Fibroblast of skin of back (primary cell): ENCODE measurements at places on chromosomes 7 and 10.

- peak; percentile 78 for DNase-seq
These were observed 23.9 kb downstream of the SCD start for GRCh38 chr10:100370714-100371481.

DNA sequence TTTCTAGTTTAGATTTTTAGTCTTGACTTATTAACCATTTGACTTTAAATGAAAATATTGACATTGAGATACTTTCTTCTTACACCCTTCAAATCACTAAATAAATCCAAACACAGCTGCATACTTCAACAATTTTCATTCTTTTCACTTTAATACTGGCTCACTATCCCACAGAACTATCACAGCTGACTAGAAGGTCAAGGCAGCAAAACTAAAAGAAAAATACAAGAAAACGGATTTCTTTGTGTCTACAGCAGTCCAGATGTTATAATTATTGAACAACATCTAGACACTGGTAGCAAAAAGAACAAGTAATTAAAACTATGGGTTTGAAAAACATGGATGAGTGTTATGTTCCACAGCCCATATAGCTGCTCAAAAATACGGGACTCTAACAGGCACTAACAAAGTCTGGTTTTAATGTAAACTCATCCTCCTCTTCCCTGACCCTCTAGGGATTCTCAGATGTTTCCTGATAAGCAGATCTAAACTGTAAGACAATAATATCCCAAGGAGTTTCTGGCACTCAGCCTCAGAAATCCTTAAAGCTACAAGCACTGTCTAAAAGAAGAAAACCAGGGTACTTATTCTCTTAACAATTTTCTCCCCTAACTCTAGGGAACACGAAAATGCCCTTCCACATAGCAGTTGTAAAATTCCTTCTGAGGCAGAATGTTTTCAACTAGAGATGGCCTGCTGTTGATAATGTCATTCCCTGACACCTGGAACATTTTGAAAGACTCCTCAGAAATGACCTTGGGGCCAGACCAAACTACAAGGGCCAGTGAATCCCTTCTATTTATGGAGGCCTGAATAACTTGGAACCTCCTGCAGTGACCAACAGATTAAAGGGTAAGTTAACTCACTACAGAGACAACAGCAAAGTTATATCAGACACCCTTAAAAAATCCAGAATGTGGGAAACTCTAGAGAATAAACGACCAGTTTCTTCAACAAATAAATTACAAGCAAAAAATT lies 12.8 kb downstream of the DNMBP start:
- peak; percentile 67 for DNase-seq

GRCh38 chr10:17003151-17003550 lies 126.5 kb downstream of the CUBN start:
- peak; percentile 98 for DNase-seq

GRCh38 chr10:59019603-59020002 lies 156.8 kb upstream of the PHYHIPL start:
- peak; percentile 54 for DNase-seq

GRCh38 chr7:157432541-157432956 lies 95.7 kb downstream of the DNAJB6 start:
- DNase-seq: peak; percentile 75

GRCh38 chr7:137731436-137731835 lies 115.3 kb downstream of the DGKI start:
- peak; percentile 58 for DNase-seq

DNA sequence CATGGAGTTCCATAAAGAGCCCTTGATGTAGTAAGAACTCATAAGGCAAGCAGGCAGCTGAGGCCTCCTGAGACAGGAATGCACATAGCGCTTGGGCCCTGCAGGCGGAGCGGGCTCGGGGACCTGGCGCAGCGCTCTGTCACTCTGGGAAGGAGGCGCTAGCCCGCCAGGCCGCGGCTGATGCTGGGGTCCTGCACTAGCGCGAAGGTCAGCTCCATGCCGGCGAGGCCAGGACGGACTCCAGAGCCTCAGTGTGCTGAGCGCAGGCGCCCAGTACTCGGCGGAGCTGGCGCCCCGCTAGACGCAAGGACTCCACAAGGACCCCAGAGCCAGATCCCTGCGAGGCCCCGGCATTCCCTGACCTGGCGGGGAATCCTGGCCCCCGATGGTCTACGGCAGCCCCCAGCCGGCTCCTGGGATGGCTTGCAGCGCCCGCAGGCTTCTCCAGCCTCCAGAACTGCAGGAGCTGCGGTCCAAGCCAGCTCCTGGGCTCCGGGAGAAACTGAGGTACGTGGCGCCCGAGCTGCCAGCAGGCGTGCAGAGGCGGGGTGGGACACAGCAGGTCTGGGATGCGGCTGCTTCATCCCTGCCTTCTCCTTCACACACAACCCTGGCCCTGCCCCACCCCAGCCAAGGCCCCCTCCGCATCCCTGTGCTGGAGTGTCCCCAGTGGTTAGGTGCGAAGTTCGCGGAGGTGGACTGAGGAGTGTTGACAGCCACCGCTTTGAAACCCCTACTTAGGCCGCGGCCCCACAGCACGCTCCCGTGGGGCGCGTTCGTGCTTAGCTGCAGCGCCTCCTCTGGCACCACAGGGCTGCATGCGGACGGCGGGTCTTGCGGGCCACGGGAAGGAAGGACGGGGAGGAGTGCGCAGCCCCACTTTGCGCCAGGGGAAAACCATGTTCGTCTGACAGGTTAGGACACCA lies 761.5 kb upstream of the POM121L12 start:
- DNase-seq: peak; percentile 9

- no peak for DNase-seq
These were observed 3.2 kb downstream of the GPR141 start for GRCh38 chr7:37686556-37687345.
